Dermis microvascular lymphatic vessel endothelial cell (primary cell): ENCODE measurements at places on chromosomes 2 and 18. TPM values are rescaled to one million over a fixed set of nuclear protein-coding genes. Genes with fewer than 3 reads are reported as not detected.

SLC25A52 gene
- not detected in 2 replicates for total RNA-seq

CCDC178 gene
- 0.51 TPM in 2 replicates for total RNA-seq

YES1 gene
- 149 and 207 TPM in 2 replicates for total RNA-seq

ALK gene
- not detected in 2 replicates for total RNA-seq

DIS3L2 gene
- 13.4 and 14.9 TPM in 2 replicates for total RNA-seq

TRPM8 gene
- not detected in 2 replicates for total RNA-seq
